ENCODE measurements at places on chromosomes 2 and 18. TPM values are rescaled to one million over a fixed set of nuclear protein-coding genes. Genes with fewer than 3 reads are reported as not detected.

Gene LCT
- 0.03 TPM for polyA plus RNA-seq

DNA sequence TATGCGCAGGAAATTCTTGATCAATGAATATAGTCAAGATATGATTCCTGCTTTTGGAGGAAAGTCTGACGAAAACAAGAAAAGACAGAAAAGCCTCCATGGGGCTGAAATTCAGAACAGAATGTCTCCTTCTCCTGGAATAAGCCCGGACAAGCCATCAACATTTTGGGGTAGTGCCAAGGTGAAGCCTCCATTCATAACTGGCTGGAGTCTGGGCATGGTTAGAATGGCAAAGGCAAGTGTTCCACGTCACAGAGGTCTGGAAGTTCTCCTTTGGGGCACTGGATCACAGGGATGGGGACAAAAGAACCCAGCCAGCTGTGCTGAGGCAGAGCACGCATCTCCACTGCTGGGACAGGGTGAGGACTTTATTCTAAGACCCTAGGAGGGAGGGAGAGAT, 505.7 kb downstream of the CMPK2 start:
- DNase-seq = no peak

Gene DES
- polyA plus RNA-seq = 5.9 TPM

DNA sequence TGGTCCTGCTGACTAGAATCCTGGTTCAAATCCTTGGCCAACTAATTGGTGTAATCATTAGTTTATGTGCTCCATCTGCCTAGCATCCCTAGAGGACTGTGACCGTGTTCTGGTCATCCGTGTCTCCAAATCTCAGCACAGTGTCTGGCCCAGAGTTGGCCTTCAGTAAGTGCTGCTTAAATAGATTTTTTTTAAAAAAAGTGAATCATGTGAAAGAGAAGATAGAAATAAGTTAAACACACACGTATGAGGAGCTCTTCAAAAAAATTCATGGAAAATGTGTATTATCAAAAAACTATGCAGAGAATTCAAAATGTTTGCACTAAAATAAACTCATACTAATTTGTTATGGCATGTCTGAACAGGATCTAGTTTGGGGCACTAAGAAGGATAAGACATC, 129.3 kb upstream of the TLK1 start:
- DNase-seq = no peak

Gene ST3GAL5
- polyA plus RNA-seq = 14.7 TPM

DNA sequence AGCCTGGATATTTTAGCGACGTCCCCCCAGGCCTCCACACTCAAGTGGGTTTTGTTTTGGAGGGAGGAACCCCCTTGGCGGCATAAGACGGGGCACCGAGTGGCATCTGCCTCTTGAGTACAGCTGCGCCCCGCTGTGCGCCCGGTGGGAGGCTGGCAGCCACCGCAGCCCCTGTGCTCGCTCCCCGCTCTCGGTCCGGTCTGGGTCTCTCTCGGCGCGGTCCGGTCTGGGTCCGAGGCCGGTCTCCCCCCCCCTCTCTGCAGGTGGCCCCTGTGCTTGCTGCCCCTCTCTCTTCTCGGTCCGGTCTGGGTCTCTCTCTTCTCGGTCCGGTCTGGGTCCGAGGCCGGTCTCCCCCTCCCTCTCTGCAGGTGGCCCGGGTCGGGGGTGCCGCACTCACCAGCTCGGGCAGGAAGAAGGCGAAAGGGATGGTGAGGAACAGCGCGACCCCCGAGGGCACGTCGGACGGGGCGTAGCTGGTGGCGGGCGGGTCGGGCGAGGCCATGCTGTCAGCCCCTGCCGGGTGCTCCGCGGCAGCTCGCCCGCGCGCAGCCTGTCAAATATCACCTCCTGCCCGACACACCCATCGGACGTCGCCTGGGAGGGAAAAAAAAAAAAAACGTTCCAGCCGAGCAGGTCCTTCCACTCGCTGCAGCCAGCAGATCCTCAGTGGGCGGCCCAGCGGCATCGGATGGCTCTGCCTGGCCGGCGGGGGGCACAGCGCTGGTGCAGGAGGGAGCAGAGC, at the start of gene MALL:
TSS of gene MALL (minus strand) at position 532 of the 742 bp plus-strand sequence. CDS start at position 502, 30 bp downstream.
- DNase-seq = no peak

Data from left kidney (tissue), 8 donors.